ENCODE measurements at places on chromosomes 5 and 9.

- DNase-seq: peak; percentile 7
Observed at GRCh38 chr5:35651002-35651756, 33.5 kb downstream of the SPEF2 start.

GRCh38 chr5:65902104-65902503 lies 24.3 kb upstream of the ERBIN start:
- no peak for DNase-seq

GRCh38 chr9:137406876-137407589 lies 15.9 kb downstream of the EXD3 start:
- DNase-seq: no peak

DNA sequence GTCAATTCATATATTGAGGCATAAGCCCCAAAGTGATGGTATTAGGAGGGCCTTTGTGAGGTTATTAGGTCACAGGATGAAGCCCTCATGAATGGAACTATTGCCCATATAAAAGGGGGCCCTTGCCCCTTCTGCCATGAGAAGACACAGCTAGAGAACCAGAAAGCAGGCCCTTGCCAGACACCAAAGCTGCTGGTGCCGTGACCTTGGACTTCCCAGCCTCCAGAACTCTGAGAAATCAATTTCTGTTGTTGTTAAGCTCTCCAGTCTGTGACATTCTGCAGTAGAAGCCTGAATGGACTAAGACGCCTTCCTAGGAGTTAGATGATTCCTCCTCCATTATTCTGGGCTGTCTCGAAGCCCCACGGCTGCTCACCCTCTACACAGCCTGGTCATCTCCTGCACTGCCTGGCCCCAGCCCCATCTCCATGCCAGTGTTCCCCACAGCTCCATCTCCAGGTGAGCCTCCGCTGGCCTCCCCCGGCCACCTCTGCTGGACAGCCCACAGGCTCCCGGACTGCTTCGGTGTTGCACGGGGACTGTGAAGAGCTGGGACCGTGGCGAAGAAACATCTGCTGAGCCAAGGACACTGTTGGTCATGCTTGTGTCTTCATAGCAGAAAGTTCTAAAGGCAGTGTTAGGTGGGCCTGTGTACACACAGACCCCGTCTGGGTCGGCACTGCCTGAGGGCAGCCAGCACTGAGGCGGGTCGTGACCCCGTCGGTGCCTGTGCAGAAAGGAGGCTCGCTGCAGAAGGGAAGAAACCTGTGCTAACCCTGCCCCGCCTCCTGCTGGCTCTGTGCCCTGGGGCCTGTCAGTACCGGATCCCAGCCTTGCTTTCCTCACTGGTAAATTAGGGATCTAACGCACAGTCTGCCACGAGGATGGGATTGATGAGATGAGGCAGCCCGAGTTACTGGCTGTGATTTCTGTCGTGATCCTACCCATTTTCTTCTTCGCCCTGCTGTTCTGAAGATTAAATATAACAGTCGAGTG lies 55.1 kb upstream of the CNOT6 start:
- no peak for DNase-seq

DNA sequence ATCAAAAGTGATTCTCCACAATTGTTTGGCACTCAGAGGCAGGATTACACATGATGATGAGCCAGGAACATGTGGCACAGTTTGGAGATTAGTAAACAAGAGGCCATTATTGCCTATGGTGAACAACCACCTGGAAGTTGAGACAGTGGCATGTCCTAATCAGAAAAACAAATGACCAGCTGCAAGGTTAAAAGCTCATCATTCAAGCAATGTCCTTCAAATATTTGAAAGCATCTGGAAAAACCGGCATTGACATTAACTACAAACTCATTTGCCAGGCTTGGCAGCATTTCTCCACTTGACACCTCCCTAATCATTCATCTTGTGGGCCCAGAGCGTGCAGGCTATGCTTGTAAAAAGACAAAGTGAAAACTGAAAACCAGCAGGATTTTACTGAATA lies 80.6 kb upstream of the MEGF10 start:
- DNase-seq: no peak

- no peak for DNase-seq
Observed at GRCh38 chr5:29150840-29151239, 2042.6 kb upstream of the CDH6 start.

DNA sequence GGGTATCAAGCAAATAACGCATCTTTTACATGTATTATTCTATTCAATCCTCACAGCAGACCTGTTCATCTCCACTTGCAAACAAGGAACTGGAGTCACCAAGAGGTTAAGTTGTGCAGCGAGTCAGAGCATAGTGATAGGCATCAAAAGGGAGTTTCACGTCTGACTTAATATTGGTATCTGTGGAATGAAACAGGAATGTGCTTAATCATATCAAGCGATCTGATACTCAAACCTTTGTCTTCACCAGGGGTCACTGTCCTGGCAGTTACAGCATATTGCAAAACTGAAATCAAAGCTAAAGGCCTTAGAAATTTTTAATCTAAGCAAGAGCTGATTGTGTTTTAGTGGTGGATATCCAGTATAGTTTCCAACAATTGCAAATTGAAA lies 271.6 kb downstream of the PLK2 start:
- DNase-seq: no peak

- no peak for DNase-seq
Observed at GRCh38 chr9:96305171-96305570, 3.2 kb upstream of the HSD17B3 start.

DNA sequence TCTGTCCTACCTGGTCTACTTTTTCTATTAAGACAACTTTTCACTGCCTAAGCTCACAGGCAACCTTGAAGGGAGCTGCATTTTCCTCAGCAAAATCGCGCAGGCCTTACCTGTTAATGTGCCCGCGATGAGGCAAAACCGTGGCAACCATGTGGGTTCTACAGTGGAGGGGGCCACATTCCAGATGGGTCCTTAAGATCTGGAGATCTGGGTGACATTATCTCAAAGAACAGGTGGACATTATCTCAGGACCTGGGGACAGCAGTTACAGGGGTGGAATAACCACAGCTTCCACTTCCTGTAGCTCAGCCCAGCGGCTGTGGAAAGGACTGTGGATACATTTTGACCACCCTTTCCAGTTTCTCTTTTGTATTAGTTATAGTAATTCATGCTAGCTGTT lies 112.8 kb upstream of the PTCH1 start:
- DNase-seq: no peak

DNA sequence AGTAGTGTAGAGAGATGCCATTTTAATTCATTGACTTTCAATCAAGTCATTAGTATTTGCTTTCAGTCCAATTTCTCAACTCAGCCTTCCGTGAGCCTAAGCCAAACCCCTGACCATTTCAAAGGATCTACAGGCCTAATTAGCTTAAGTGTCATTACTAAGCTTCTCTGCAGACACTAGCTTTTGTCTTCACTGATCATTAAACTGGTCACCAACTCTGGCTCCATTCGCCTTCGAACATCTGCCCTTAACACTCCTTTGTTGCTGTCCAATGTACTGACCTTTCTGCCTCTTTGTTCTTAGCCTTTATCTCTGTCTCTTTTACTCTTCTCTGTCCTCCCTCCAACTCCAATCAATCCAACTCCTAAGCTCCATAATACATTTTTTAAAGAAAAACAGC lies 299.3 kb downstream of the DIRAS2 start:
- DNase-seq: no peak

DNA sequence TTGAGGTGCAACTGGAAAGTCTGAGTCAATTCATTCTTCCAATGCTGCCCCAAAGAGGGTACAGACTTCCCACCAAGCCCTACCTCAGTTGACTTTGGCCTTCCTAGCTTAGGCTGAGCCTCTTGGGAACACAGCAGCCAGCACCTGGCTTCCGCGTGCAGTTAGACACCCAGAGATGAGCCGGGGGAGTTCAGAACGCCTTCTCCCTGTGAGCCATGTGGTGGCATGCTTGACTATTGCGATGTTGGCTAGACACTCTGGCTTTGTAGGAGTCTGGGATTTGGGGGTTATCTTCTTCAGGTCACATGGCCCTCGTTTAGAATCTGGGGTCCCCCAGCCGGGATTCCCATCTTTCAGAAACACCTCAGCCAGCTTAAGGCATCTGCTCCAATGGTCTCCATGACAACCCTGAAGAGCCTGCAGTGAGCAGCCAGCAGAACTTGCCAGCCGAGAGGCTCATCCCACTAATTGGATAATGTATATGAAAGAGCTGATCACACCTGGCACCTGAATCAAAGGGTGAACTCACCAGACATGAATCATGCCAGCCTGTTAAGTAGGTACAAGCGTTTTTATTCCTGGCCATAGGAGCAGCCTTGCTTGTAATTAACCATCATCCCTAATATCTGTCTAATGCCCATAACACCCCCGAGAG lies 167.5 kb downstream of the SYK start:
- DNase-seq: no peak

DNA sequence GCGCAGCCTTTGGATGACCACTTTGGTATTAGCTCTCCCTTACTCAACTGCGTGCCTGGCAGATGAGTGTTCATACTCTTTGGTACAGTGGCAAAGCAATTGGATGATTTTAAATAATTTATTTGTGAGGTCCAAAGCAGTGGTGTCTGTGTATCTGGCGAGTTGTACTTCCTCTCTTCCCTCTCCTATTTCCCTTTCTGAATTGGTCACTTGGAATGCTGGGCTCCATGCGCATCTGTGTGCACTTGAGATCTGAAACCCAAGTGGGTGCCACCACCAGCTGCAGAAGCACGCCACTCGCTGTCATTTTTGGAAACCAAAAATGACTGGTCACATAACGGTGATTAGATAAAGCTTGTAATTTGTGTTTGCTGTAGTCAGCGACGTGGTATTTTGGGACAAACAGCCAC lies 386.0 kb upstream of the KLF4 start:
- DNase-seq: no peak

GRCh38 chr5:9861666-9862256 lies 231.6 kb upstream of the TAS2R1 start:
- DNase-seq: no peak

DNA sequence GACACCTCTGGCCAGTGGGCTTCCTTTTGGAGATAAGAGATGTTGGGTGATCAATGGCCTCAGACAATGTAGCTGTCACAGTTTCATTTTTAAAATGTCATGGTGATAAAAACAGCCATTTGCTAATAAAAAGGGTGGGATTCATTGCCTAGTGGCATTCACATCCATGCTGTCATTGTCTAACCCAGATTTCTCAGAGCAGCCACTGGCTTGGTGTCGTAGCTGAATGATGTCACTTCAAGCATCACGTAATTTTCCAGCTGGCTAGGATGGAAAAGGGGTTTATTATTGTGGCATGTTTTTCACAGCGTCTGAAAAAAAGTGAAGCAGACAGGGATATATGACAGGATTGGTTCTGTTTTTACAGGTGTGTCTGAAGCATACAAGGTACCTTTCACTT lies 184.7 kb downstream of the AOPEP start:
- DNase-seq: no peak

- peak; percentile 56 for DNase-seq
Observed at GRCh38 chr5:151123897-151124751, 33.5 kb downstream of the ANXA6 start.

- DNase-seq: no peak
Observed at GRCh38 chr5:112895682-112896081, 26.3 kb downstream of the REEP5 start.

GRCh38 chr5:143065185-143065965 lies 295.2 kb downstream of the ARHGAP26 start:
- DNase-seq: no peak

GRCh38 chr9:117772960-117773359 lies 68.8 kb downstream of the TLR4 start:
- DNase-seq: no peak

- DNase-seq: no peak
Observed at GRCh38 chr9:95770653-95771131, 104.8 kb upstream of the ERCC6L2 start.

GRCh38 chr9:98290411-98290810 lies 35.0 kb upstream of the TBC1D2 start:
- no peak for DNase-seq

DNA sequence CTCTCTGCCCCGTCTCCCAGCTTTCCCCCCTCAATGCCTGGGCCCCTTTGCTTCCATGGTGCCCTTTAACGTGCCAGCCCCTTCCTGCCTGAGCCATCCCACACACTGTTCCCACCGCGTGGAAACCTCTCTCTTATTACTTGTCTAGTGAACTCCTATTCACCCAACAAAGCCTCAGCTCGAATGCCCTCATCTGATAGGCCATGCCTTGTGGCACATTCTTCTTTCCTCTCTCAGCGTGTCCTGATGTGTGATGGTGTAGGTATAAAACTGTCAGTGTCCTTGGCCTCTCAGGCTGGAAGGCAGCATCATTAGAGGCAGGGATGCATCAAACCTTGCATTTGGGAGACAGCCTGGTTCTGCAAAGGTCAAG lies 152.3 kb downstream of the OLFM1 start:
- no peak for DNase-seq

- DNase-seq: no peak
Observed at GRCh38 chr9:133505901-133506652, 18.7 kb downstream of the MYMK start.

- no peak for DNase-seq
Observed at GRCh38 chr5:138351056-138351455, 1.4 kb upstream of the KDM3B start.

DNA sequence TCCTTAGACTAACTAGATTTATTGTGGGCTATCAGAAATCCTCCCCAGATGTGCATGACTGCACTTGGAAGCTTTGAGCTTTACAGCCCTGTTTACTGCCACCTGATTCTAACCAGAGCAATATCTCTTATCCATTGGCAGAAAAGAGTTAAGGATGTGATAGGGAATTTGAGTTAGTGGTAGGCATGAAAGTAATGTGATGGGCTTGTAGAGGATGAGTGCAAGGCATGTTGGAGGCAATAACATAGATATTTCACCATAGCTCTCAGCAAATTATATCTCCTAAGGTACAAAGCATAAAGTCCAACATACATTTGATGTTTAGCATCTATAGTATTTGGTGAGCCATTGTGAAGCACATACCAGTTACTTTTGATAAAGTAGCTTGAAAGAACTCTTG lies 103.8 kb downstream of the INVS start:
- no peak for DNase-seq

- no peak for DNase-seq
Observed at GRCh38 chr5:164481270-164481669, 975.9 kb downstream of the MAT2B start.

GRCh38 chr5:60285910-60286309 lies 392.4 kb upstream of the PDE4D start:
- no peak for DNase-seq

DNA sequence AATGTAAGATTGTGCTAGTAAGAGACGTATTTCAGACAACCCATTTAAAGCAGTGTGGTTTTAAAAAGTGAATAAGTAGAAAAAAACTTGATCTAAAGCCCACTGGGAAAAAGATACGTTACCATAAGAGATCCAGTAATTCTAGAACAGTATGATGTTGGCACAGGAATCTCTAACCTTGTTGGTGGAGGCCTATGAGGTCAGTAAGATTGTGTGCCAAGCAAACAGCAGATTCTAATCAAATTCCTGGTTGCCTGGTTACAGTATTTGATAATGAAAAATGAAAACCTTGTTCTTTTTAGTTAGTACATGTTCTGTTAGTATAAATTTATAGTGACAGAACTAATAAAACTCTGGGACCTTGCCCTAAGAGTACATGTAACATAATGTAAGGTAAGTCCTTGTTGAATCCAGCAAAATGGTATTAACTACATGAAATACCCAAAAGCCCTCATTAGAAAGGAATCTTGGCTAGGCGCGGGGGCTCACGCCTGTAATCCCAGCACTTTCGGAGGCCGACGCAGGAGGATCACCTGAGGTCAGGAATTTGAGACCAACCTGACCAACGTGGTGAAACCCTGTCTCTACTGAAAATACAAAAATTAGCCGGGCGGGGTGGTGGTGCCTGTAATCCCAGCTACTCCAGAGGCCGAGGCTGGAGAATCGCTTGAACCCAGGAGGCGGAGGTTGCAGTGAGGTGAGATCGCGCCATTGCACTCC lies 33.2 kb upstream of the DMXL1 start:
- DNase-seq: no peak
